SJCRH30 (cell line): ENCODE measurements at places on chromosomes 1 and 21. TPM values are rescaled to one million over a fixed set of nuclear protein-coding genes. Genes with fewer than 3 reads are reported as not detected.

The PODN gene
- total RNA-seq = 0.41 and 0.42 TPM in 2 replicates

The DEPDC1 gene
- total RNA-seq = 44.8 and 62.1 TPM in 2 replicates

The GBP7 gene
- total RNA-seq = not detected in 2 replicates

The GPN2 gene
- total RNA-seq = 22.4 and 25.3 TPM in 2 replicates

The F5 gene
- not detected in 2 replicates for total RNA-seq

The REN gene
- not detected in 2 replicates for total RNA-seq

The PEX14 gene
- total RNA-seq = 14.6 and 16.3 TPM in 2 replicates

GRCh38 chr1:239947801-239948200, 143.9 kb upstream of the FMN2 start:
- no peak for DNase-seq

- no peak for DNase-seq
Measured at GRCh38 chr1:183165456-183165855, 20.6 kb upstream of the LAMC2 start.

- no peak for DNase-seq
Measured at GRCh38 chr1:202351725-202352124, 3.2 kb downstream of the PPP1R12B start.

- peak; percentile 73 for DNase-seq
Measured at GRCh38 chr1:244102468-244102867, 51.4 kb downstream of the ZBTB18 start.

DNA sequence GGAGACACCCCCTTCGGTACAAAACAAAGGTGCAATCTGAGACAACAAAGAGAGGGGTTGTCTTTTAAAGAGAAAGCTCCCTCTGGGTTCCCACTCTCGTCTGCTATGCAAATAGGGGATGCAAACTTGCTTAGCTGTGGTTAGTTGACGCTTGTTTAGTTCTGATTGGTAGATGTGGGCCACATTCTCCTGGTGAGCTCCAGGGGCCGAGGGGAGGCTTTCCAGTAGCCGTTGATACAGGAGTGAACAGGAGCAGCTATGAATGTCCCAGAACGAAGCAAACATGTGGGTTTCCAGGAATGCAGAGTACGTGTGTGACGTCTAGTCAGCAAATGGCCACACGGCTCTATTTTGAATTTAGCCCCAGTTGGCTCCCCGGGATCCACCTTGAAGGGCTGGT, 14.7 kb downstream of the TFF2 start:
- DNase-seq = peak; percentile 74

GRCh38 chr1:203252678-203253077, 23.2 kb upstream of the CHIT1 start:
- DNase-seq = peak; percentile 84

GRCh38 chr1:151809290-151809984, 4.2 kb upstream of the LINGO4 start:
- DNase-seq = no peak

DNA sequence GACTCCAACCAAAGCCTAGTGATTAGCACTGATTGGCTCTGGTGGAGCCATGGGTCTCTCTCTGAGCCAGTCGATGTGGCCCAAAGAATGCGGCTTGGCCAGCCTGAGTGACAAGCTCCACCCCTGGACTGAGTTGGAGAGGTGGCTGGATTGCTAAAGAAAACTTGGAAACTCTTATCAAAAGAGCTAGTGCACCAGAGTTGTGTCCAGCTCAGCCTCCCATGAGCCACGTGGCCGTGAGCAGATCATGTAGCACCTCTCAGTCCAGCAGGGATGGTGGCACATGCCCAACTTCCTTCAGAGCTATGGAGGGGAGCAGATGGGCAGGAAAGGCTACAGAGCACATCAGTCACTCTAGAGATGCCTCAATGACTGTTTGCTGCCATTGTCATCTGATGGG, 142.8 kb upstream of the VAMP3 start:
- DNase-seq = no peak

GRCh38 chr1:178388418-178389145, 108.2 kb downstream of the CLEC20A start:
- DNase-seq = no peak

DNA sequence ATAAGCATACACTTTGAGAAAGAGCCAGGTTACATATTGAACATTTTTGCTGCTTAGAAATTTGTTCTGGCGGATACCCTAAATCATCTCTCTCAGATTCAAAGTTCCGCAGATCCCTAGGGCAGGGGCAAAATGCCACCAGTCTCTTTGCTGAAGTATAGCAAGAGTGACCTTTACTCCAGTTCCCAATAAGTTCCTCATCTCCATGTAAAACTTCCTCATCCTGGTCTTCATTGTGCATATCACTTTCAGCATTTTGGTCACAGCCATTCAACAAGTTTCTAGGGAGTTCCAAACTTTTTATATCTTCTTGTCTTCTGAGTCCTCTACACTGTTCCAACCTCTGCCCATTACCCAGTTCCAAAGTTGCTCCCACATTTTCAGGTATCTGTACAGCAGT, 23.3 kb upstream of the LYPD8 start:
- DNase-seq = no peak

DNA sequence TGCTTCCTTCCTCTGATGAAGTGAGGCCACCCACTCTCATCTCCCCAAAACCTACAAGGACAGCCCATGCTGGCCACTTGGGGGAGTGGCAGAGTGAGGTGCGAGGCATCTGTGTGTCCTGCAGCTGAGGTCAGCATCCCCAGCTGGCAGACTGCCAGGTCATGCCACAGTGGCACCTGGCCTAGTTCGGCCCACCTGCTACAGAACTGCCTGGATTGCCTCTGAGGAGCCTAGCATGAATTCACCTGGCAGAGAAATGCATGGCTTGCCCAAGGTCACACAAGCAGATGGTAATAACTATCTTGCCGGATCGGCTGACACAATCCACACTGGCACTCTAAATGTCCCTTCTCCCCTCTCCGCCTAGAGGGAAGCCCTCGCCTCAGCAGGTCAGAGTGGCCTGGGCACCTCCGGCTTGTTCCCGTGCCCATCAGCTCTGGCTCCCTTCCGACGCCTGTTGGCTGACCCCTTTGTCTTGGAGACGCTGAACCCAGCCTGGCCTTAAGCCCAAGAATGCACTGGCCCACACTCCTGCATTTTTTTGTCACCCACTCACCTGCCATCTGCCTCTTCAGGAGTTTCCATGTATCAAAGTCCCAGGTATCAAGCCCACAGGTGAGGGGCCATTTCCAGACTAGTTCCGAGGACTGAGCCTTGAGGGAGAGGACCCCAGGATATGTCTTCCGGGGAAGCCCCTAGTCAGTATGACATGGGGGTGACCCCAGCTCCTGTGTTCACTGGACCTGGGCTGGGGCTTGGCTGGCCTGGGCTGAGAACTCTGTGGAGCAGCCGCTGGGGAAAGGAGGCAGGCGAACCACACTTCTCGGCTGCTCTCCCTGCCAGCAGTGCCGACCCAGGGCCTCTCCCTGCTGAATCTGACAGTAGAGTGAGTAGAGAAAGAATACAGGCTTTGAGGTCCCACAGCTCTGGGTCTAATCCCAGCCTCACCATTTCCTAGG, 21.7 kb downstream of the ECE1 start:
- no peak for DNase-seq

DNA sequence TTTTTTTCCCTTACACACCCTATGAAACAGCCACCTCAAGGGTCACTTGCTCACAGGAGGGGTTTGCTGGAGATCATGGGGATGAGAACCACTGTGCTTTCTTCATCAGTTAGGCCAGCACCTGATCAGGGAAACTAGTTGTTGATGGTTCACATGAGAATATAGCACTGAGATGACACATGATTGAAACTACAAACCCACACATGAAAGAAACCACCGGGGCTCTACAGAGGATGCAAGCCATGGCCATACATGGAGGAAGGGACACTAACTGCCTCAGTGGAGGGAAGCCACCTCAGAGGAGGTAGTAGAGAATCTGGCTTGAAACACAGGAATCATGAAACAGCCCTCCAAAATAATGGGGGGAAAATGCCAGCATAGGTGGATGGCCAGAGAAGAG, 63.2 kb downstream of the PRKAB2 start:
- DNase-seq = no peak

GRCh38 chr21:42809171-42809570, 70.2 kb downstream of the WDR4 start:
- DNase-seq = no peak

DNA sequence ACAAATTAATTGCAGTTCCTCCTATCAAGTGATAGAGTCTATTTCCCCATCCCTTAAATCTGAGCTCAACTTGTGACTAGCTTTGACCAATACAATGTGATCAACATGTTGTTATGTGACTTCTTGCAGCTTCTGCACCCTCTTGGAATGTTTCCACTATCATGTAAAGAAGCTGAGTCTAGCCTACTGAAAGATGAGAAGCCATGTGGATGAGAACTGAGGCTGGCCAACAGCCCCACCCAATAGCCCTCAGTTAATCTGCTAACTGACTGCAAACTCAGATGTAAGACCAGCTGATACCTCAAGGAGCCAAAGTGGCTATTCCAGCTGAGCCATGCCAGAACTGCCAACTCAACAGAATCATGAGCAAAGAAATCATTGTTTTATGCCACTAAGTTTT, 44.0 kb downstream of the LYST start:
- DNase-seq = no peak

DNA sequence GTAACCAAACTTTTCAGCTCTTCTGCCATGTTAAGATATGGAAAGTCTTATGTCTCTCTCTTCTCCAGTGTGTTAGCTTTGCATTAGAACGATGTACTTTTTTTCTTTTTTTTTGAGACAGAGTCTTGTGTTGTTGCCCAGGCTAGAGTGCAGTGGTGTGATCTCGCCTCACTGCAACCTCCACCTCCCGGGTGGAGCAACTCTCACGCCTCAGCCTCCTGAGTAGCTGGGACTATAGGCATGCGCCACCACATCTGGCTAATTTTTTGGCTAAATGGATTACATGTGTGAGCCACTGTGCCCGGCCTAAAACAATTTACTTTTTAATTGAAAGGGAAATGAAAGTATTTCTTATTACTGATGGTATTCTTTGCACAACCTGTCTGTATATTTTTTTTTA, 35.8 kb downstream of the SPEN start:
- DNase-seq = no peak

GRCh38 chr1:172184506-172185191, 235.8 kb upstream of the C1orf105 start:
- no peak for DNase-seq

GRCh38 chr1:210677533-210677932, 348.8 kb downstream of the HHAT start:
- no peak for DNase-seq

DNA sequence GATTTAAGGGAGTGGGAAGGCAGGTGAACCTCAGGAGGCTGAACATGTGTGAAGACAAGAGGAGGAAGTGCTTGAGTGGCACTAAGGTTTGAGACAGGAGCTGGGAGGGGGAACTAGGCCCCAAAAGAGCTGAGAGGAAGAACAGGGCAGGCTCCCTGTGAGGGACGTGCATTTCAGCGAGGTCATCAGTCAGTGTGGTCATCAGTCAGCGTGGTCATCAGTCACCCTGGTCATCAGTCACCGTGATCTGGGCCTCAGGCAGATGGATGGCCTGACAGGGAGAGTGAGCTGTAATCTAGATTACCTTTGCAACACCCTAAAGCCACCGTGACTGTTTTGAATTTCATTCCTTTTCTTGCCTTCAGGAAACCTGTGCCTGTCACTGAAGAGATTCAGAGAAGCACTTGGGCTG, 29.1 kb downstream of the VTCN1 start:
- DNase-seq = peak; percentile 75

DNA sequence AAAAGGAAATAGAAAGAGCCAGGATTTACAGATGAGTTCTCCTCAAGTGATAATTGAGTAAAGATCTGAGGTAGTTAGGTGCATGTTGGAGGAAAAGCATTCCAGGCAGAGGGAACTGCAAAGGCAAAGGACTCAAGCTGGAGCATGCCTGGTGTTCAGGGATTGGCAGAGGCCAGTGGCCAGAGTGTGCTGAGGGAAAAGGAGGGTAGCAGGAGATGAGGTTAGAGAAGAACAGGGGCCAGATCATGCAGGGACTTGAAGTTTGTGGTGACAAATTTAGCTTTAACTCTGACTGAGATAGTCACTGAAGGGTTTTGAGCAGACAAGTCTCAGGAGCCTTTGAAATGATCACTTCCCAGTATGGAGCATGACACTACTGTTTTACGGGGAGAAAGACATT, 19.0 kb upstream of the GTF2B start:
- no peak for DNase-seq

GRCh38 chr1:152461544-152461943, 47.5 kb upstream of the CRNN start:
- DNase-seq = peak; percentile 49

DNA sequence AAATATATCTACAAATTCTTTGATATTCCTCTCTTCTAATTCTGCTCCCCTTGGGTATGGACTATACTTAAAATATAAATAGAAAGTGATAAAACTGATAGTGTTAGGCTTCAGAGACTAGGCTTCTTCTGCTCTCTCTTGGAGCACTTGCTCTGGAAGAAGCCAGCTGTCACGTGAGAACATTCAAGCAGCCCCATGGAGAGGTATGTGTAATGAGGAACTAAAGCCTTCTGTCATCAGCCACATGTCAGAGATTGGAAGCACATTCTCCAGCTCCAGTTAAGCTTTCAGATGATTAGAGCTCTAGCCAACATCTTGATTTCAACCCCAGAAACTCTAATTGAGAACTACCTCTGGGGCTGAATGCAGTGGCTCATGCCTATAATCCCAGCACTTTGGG, 34.3 kb downstream of the XKR8 start:
- no peak for DNase-seq

- DNase-seq = peak; percentile 76
Measured at GRCh38 chr1:67749844-67750690, 65.1 kb downstream of the GADD45A start.

GRCh38 chr1:970973-971730, 4.9 kb downstream of the PLEKHN1 start:
- no peak for DNase-seq

DNA sequence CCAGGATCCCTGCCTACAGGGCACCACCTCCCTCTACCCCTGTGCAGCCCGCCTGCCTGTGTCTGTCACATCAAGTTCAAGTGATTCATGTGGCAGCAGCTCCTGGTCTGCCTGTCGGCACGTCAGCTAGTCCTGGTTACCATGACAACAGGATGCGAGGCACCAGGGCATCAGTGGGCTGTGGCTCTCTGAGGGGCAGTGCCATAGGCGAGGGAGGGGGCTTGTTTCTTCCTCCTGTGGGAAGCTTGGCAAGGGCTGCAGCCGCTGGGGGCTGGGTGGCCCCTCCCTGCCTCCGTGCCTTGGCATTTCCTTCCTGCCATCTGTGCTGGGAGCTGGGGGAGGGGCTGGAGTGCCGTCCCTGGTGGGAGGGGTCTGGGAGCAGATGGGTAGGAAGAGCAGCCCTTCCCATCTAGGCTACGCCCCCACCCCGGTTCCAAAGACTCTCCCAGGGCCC, 43.1 kb downstream of the FOXO6 start:
- peak; percentile 91 for DNase-seq

GRCh38 chr1:32496127-32496526, 31.3 kb downstream of the ZBTB8B start:
- DNase-seq = no peak

- no peak for DNase-seq
Measured at GRCh38 chr1:228417483-228418203, 982 bp upstream of the TRIM17 start.
